Daoy (cell line): ENCODE measurements at places on chromosomes 7 and 10.
A peak's percentile ranks its signal among the peaks of the same experiment; 100 is the strongest.

- DNase-seq, result no peak
Observed at GRCh38 chr7:117674617-117675016, 194.8 kb downstream of the CFTR start.

- DNase-seq, result no peak
Observed at GRCh38 chr10:80471001-80471400, 16.9 kb downstream of the TSPAN14 start.

DNA sequence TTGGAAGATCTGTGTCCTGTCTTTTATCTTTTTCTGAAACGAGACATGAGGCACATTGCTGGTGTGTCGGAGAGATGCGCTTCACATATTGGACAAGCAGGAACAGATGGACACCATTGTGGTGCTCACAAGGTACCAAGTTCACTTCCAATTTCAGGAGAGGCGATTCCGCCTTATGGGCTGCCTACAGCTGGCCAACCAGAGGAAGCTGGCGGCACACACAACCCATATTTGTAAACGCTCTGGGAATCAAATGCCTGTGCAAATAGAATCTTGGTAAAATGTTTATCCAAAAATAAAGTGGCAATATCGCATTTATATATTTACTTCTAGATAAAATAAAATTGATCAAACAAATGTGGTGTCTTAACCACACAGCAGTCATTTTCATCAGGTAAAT lies 337.4 kb downstream of the TCERG1L start:
- DNase-seq, result no peak

DNA sequence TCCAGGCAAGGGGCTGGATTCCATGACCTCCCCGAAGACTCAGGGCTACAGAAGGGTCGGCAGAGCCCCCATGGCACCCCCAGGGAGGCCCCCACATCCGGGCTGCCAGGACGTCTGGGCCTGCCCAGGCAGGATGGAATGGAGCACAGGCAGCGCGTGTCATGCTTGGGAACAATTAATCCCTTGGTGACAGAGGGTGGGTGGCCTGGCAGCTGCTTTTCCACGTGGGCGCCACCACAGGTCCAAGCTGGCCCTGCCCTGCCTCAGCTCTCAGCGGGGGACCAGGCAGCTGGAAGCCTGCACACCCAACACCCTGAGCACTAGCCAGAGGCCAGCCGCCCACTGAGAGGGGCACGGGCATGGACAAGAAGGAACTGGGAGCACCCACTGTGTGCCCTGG lies 11.4 kb downstream of the ELN start:
- no peak for DNase-seq

DNA sequence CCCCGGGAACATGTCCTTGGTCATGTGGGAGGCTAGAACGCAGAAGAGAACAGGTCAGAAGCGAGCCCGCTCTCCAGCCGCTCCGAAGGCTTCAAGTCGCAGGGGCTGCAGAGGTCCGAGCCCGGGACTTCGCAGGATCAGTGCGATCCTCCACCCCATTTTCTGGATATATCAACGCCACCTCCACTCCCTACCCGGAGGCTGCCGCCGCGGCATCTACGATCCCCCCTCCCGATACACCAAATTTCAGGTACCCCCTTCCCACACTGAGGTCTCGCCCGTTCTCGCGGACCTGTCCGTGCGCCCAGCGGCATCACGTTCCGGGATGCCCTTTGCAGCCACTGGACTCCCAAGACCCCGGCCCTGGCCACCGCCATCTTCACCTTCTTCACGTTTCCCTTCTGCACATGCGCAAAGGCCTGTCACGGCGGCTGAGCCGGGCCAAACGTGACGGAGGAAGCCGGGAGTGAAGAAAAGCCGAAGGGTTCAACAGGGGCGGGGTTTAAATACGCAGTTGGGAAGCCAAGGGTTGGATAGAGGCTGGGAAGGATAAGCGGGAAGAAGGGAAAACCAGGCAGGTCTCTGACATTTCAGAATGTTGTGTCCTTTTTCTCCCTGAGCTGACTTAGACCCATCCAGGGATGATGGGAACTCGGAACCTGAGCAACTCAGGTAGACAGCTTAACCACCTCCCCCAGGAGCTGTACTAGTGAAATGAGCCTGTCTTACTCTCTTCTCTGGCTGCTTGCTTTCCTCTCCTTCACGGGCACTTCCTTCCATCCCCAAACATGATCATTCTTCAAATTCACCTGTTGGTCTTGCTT lies at the start of gene NDUFB8:
Gene NDUFB8, minus strand, starts transcription at position 397 of the 824 bp plus-strand sequence. Its CDS starts 20 bp downstream, at position 377.
- DNase-seq, result peak; percentile 85
